ENCODE measurements at places on chromosomes 6 and 20.

GRCh38 chr20:1562622-1563021 is 5.1 kb upstream of the SIRPD start:
- no peak for DNase-seq

DNA sequence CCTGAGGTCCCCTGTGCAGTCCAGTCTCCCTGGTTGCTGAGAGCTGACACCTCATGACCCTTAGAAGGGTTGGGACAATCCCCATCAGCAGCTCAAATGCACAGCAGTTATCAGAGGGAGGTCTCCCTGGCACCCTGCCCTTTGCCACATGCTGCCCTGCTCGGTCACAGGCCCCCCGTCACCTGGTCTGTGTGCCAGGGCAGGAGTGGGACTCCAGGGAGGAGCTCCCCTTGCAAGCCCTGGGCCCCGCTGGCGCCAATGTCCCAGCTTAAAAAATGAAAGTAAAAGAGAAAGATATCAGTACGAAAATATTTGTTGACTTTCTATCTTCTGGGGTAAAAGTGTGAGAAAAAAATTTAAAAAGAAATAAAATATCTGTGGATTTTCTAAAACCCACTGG is 68.1 kb upstream of the SLC22A16 start:
- no peak for DNase-seq

- no peak for DNase-seq
These were observed 48.6 kb downstream of the TCP11 start for GRCh38 chr6:35092362-35093117.

- no peak for DNase-seq
These were observed 79.9 kb downstream of the BMP6 start for GRCh38 chr6:7805850-7806214.

DNA sequence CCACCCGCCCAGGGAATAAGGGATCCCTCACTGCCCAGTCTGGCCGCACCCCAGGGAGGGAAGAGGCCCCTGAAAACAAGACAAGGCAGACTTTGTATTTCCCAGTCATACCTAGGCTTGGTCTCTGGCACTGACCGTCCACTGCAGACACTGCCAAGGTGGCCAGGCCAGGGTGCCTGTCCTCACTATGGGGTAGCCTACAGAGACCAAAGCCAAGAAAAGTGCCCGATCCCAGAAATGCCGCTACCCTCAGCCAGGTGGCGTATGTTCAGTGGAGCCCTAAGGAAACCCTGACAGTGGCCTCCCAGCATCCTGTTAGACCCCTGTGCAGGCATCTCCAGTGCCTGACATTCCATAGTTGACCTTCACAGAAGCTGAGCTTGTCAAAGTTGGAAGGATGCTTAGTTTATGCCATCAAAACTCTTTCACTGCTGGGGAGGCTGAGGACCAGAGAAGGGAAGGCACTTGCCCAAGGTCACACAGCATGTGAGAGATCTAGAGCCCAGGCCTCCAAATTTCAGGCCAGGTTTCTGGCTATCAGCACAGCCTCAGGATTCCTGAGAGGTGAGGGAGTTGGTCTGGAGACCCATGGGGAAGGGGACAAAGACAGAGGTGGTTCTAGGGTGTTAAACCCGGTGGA is 2.5 kb downstream of the SCRT2 start:
- DNase-seq = no peak

- DNase-seq = no peak
These were observed 2.8 kb upstream of the PHF20 start for GRCh38 chr20:35768731-35769664.

GRCh38 chr6:113366505-113366904 is 490.6 kb upstream of the MARCKS start:
- no peak for DNase-seq

GRCh38 chr20:23120936-23121750 is 35.0 kb upstream of the CD93 start:
- DNase-seq = no peak

GRCh38 chr20:46559685-46560440 is 9.4 kb upstream of the OCSTAMP start:
- DNase-seq = no peak

DNA sequence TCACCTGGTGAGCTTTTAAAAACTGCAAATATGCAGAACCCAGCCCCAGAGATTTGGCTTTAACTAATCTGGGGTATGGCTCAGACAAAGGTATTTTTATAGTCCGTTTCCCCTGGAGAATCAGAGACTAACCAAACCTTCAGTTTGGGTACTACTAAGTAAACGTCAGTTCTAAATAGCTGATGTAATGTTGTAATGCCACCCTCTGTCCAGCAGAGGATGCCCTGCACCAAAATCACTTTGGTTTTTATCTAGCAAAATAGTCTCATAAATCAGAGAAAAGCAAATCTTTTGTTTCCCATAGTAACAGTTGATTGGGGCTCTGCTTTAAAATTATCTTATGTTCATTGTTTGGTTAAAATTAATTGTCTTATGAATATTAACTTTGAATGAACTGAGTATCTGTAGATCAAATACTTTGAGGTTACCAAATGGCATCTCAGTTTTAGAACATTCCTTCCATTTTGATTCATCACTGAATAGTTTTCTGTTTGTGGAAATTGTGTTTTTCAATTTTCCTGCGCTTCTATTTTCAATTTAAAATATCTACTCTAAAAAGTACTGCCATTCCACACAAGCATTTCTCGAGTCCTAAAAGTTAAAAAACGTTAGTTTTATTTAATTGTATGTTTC is 278.3 kb upstream of the PLCB4 start:
- DNase-seq = no peak

- DNase-seq = no peak
These were observed 71.4 kb upstream of the UFL1 start for GRCh38 chr6:96450082-96450769.

GRCh38 chr20:40770564-40771307 is 81.7 kb upstream of the MAFB start:
- peak; percentile 64 for DNase-seq

- no peak for DNase-seq
These were observed 32.1 kb downstream of the BACH2 start for GRCh38 chr6:90264561-90264960.

DNA sequence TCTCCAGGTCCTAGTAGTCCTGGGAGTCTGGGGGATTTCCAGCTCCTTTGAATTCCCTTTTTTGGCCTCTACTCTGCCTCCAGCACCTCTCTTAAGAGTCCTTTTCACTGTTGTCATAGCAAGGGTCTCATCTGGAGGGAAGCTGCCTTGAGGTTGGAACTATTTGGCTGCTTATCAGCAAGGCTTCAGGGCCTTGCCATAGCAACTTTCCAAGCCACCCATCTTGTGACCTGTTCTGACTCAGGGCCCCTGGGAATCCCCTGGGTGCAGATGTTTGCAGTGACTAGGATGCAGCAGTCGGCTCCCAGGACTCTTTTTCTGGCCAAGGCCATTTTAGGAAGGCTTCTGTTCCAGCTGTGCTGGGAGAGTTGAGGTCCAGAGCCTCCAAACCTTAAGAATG is 12.4 kb downstream of the PKIG start:
- DNase-seq = no peak

DNA sequence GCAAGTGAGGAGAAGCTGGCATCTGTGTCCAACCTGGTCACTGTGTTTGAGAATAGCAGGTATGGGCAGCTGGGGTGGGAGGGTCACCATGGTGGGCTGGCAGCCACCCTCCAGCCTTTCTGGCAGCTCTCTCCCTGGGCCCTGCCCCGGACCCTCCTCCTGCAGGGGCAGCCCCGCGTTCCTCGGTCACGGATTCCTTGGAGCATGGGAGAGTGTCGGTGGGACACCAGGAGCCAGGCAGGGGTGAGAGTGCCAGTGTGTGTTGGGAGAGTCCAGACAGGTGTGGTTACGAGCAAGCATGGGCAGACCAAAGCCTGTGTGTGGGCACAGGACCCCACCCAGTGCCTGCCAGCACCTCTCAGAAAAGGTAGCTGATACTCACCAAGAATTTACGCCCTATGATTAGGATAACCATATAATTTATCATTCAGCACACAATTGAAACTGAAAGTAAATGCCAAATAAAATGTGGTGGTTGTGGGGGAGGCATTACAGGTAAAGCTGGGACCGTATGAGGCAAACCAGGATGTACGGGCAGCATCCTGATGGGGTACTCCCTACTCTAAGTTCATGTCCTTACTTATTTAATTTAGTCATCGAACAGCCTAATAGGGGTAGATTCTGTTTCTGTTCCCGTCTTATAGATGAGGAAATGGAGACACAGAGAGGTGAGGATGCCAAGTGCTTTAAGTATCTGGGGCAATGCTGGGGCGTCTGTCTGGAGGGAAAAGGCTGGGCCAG is 542 bp downstream of the FGD2 start:
- DNase-seq = no peak

DNA sequence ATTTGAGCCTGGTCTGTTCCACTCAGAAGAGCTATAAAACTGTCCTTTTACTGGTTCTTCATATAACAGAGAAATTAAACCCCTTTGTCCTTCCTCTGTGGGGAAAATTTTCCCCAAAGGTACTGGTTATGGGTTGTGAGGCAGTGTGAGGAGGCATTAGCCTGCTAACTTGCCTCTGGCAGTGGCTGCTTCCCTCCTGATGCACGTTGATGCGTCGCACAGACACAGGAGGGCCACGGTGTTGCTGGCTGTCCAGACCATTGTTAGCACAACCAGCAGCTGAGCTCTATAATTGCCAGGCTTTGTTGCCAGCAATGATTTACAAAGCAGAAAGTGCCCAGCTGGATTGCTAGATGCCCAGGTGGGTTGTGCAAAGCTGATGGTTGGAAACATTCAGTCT is 10.1 kb downstream of the AAR2 start:
- DNase-seq = no peak

DNA sequence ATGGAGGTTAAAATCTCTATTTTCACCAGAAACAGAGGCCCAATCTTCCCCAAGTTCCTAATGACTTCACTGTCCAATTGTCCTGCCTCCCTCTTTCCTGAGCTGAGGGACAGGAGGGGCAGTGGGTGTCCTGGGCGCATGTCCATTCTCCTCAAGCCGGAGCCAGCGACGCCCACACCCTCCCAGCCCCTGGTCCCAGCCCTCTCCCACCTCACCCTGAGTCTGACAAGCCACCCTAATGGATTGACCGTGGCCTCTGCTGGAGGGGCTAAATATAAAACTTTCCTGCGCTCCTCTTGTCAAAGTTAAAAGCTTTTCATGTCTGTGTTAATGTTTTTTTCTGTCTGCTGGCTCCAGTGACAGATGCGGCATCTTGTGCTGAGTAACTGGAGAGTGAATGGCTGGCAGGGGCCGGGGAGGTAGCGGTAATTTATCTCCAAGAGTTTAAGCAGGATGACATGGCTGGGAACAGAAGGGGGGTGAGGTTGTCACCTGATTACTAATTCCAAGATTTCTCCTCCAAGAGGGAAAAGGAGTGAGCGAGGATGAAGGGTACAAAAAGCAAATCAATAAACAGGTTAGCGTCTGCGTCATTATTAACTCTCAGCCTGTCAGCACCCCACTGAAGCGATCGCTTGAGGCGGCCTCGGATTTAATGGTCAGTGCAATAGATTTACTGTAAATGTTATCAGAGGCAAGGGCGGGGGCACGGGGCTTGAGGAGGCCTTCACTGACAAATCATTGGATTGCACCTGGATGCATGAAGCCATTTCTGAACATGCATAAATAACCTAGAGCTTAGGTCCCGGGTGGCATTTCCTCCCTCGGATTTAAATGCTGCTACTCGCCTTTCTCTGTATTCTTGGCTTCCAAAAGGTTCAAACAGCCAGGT is 118.1 kb upstream of the MAFB start:
- peak; percentile 52 for DNase-seq

DNA sequence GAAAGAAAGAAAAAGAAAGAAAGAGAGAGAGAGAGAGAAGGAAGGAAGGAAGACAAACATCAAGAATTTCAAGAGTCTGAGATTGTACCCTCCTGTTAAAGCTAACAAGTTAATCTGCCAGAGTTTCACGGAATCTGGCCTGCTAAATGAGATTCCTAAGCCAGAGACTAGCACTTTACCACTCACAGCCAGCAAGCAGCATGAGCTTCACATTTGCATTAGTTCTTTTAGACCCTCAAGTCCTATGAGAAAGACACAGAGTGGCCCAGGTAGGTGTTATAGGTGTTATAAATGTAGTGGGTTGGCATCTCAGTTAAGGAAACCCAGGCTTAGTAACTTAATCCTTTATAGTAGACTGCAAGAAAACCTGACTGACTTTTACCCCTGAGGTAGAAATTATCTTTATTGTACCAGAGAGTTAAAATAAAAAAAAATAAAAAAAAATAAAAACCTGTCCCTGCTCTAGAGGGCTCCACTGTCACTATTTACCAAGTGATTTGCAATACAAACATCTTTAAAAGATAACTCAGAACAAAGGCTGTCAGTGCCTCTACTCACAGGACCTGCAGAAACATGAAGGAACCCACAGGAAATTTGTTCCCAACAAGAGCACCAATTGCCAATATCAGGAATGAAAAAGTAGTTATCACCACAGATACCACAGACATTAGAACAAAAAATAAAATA is 9.7 kb upstream of the IBTK start:
- DNase-seq = no peak

All from type B pancreatic cell (in vitro differentiated cells).